ENCODE measurements at places on chromosomes 5 and 9. TPM values are rescaled to one million over a fixed set of nuclear protein-coding genes. Genes with fewer than 3 reads are reported as not detected.

HTR4 gene
- not detected for polyA plus RNA-seq

- peak; percentile 4 for DNase-seq
Measured at GRCh38 chr9:19408316-19408692, 505 bp upstream of the ACER2 start.

- DNase-seq = no peak
Measured at GRCh38 chr9:2681981-2682380, 35.3 kb upstream of the KCNV2 start.

DNA sequence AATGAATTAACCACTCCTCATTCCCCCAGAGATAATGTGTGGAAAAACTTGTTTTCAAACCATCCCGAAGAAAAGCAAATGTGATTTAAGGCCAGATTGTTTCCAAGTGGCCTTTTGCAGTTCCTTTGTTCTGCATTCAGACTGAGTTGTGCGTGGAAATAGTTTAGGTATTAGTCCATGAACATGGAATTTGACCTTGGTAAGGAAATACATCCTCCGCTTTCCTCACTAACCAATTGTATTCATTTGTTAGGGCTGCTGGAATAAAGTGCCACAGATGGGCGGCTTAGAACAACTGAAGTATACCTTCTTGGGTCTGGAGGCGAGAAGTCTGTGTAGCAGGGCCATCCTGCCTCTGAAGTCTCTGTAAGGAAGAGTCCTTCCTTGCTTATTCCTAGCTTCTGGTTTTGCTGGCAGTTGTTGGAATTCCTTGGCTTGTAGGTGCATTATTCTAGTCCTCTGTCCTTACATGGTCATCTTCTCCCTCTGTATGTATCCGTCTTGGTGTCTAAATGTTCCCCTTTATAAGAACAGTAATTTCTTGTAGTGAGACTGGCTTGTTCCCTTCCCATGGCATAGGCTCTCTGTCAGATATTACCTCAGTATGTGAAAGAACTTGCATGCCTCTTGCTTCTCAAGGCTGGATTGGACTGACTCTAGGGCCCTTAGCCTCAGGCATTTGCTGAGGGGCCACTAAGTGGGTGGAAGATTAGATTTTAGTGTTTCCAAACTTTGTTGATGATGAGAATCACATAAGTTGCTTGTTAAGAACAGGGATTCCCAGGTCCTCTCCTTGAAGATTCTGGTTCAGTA, 53.9 kb downstream of the RAI14 start:
- no peak for DNase-seq

GRCh38 chr5:151465476-151465875, 18.1 kb downstream of the SLC36A1 start:
- DNase-seq = no peak

GRCh38 chr5:130171699-130172098, 267.4 kb downstream of the CHSY3 start:
- no peak for DNase-seq

GRCh38 chr5:109689740-109690241, at the start of gene MAN2A1:
MAN2A1 (plus strand) TSS chr5:109689927; CDS start chr5:109690418, 491 bp downstream.
- peak; percentile 51 for DNase-seq

DNA sequence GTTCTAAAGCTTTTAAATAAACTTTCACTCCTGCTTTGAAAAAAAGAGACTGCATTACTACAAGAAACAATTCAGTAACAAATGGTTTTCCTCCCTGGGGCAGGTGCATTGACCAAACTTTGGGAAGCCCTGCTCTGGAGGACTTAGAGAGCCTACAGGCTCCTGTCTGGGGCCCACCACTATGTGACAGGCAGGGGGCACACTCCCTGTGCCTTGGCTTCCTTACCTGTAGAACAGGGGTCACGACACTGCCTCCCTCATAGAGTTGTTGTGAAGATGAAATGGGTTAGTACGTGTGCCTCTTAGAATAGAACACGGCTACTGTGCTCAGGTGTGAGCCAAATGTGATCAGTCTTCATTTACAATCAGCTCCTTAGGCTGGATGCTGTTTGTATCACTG, 130.1 kb downstream of the GPBP1 start:
- peak; percentile 7 for DNase-seq

PTGR1 gene
- polyA plus RNA-seq = 552 TPM

- DNase-seq = no peak
Measured at GRCh38 chr9:27412963-27413362, 111.1 kb upstream of the IFNK start.

HTR1A gene
- not detected for polyA plus RNA-seq

NXNL2 gene
- polyA plus RNA-seq = 0.92 TPM

All from A549 (cell line).